ENCODE measurements at places on chromosomes 5 and 9. TPM values are rescaled to one million over a fixed set of nuclear protein-coding genes. Genes with fewer than 3 reads are reported as not detected.
A peak's percentile ranks its signal among the peaks of the same experiment; 100 is the strongest.

Gene PNPLA7
- total RNA-seq, result 12.6 TPM

Gene HRCT1
- 11.8 TPM for total RNA-seq

GRCh38 chr9:116939614-116940013 lies 252.5 kb downstream of the TRIM32 start:
- DNase-seq, result no peak

GRCh38 chr9:31137176-31138160 lies 1247.0 kb upstream of the ACO1 start:
- no peak for DNase-seq

DNA sequence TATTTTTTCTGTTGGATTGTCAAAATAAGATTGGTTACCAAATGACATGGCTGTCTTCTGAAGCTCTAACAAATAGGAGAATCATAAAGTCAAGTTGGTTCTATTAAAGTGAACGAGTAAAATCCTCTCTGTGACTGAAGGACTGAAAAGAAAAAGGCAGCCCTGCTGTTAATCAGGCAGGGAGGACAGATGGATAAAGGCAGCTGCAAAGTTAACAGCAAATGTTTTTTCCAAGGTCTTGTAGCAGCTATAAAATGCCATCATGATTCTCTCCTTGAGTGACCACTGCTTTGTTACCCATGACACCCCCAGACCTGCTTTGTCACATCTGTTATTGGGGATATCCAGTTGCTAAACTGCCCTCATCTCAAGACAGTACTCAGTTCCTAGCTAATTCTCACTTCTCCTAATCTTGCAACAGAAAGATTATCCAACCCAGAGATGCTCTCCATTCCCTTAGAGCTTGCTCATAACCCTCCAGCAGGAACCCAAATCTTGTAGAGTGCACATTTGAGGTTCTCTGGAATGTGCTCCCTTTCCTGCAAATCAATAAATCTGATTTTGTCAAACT lies 89.7 kb upstream of the PARP8 start:
- DNase-seq, result no peak

- no peak for DNase-seq
Observed at GRCh38 chr5:135211791-135212190, 177.8 kb upstream of the PITX1 start.

Gene MEIKIN
- total RNA-seq, result not detected

GRCh38 chr5:61177716-61178115 lies 15.4 kb upstream of the SMIM15 start:
- no peak for DNase-seq

Gene DAB2IP
- 47.1 TPM for total RNA-seq

DNA sequence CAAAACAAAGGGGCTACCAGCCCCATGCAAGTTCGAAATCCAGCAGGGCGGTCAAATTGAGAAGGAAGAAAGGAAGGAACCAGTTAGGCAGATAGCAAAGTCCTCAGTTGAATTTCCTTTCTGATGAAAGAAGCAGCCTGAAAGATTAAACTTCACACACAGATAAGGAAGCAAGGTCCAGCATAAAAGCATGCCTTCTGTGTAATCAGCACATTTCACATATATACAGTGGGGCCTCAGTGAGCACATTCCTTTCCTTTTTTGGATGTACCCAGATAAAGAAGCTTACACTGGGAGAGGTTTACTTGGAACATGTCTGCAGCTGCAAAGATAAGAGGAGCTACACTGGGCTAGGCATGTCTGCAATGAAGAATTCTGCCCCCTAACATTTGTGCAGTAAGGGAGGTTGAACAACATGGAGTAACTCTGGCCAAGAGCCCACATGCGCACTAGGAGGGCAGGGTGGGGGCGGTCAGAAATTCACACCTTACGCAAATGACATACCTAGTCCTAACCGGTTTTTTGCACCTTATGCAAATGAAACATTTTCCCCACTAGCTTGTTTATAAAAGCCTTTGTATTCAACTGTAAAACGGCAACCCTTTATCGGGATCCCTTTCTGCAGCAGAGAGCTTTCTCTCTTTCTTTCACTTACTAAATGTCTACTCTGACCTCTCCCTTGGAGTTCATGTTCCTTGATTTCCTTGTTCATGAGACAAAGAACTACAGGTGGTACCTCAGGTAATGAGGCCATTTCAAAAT lies 149.7 kb upstream of the FBXL17 start:
- no peak for DNase-seq

DNA sequence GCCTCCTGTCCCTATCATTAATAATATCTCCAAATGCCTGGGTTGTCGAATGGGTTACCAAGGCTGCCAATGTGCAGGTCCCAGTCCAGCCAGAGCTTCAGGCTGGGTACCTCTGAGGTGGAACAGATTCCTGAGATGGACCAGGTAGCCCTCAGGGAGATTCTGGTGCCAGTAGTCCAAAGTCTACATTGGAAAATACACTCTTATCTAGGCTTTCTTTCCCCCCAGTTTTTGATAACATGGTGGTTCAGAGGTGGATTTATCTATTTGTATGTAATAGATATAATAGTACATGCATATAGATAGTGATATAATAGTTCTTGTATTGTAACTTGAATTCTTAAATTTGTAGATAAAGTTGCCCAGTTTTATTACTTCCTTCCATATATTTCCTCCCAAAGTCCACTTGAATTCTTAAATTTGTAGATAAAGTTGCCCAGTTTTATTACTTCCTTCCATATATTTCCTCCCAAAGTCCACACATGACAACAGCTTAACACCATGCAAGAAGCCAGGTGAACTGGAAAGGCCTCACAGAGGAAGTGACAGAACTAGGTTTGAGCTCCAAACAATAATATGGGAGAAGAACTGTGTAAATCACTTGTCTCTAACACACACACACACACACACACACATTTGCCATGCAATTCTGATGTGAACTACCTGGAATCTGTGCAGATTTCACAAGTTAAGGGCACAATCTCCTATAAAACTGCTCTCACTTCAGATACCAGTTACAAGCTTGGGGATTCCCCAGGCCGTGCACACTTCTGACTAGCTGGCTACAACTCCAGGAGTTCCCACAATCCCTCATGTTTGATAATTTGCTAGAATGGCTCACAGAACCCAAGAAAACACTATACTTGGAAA lies 30.7 kb upstream of the ERAP1 start:
- DNase-seq, result no peak

- no peak for DNase-seq
Observed at GRCh38 chr9:129981180-129981907, 61.6 kb downstream of the FNBP1 start.

Gene ADAMTS13
- 1.5 TPM for total RNA-seq

DNA sequence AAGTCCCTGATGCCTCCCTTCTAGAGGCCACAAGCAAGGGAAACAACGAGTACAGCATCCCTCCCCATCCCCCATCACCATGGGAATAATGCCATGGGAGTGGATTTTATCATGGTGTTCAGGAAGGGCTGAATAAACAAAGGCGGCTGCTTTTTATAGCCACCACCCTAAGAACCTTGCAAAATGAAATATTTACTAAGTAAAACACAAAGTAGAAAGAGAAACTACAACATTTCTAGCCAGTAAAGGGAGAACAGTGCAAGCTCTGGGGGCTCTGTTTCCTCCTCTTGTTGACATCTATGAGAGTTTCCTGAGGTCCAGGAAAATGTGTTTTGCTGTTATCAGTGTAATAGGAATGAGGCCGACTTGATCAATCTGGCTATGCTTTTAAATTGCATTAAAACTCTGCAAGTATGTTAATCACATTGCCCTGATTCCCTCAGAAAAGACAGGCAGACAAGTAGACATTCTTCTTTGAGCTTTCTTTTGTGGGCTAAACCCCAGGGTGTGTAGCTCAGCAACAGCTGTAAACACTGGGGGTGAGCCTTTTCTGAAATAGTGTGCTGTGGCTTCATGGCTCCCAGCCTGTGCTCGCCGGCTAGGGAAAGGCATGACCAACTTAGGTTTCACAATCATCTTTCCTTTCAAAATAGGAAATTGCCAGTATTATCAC lies 31.1 kb downstream of the SV2C start:
- DNase-seq, result peak; percentile 6

Gene DEPDC1B
- 1.9 TPM for total RNA-seq

Gene PCDHAC1
- 6.4 TPM for total RNA-seq

Gene PCDHB4
- 2.0 TPM for total RNA-seq

- no peak for DNase-seq
Observed at GRCh38 chr9:131960311-131960710, 119.4 kb downstream of the MED27 start.

GRCh38 chr9:27847818-27848217 lies 274.5 kb upstream of the C9orf72 start:
- no peak for DNase-seq

GRCh38 chr5:14351845-14352712 lies 208.9 kb downstream of the TRIO start:
- DNase-seq, result peak; percentile 66

DNA sequence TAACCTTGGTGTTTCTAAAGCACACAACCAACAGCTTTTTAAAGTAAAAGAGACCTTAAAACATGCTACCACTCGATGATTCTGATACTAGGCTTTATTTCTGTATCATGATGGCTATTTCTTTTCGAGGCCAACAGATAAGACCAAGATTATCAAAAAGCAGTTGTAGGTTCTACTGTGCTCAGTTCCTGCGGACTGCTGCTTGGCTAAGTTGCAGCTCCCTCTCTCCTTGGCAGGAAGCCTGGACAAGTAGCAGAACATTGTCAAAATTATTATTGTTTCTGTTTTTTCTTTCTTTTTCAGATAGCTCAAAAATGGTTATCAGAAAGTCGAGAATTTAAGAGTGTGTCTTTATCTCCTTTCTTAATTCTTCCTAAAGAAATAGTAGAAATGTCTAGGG lies 607.6 kb downstream of the PTPRD start:
- DNase-seq, result no peak

GRCh38 chr9:6239048-6239461 lies 23.4 kb downstream of the IL33 start:
- no peak for DNase-seq

- no peak for DNase-seq
Observed at GRCh38 chr5:91706785-91707520, 323.8 kb upstream of the ARRDC3 start.

DNA sequence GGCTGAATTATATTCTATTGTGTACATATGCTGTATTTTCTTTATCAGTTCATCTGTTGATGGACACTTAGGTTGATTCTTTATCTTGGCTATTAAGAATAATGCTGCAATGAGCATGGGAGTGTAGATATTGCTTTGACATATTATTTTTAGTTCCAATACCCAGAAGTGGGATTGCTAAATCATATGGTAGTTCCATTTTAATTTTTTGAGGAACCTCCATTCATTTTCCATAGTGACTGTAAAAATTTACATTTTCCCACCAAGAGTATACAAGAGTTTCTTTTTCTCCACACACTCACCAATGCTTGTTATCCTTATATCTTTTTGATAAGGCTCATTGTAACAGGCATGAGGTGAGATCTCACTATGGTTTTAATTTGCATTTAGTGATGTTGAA lies 19.4 kb downstream of the JAK2 start:
- no peak for DNase-seq

GRCh38 chr5:159104759-159105144 lies 5.0 kb upstream of the EBF1 start:
- no peak for DNase-seq

DNA sequence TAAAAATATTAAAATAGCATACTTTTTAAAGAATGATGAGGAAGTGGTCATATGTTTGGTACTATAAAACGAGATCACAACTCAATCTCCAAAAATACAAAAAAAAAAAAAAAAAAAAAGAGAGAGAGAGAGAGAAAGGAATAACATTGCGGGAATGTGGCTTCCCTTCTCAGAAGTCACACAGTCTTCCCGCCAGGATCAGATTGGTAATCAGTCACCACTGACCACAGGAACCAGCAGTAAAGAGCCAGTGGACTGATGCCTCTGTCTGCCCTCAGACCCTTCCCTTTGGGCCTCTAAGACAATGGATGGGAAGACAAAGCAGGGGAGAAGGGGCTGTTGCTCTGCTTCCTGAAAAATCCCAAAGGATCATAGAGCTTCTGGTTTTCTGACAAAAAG lies 104.9 kb downstream of the KLHL3 start:
- DNase-seq, result no peak

Gene TAL2
- total RNA-seq, result not detected

- no peak for DNase-seq
Observed at GRCh38 chr9:132578367-132578932, 4.0 kb upstream of the BARHL1 start.

DNA sequence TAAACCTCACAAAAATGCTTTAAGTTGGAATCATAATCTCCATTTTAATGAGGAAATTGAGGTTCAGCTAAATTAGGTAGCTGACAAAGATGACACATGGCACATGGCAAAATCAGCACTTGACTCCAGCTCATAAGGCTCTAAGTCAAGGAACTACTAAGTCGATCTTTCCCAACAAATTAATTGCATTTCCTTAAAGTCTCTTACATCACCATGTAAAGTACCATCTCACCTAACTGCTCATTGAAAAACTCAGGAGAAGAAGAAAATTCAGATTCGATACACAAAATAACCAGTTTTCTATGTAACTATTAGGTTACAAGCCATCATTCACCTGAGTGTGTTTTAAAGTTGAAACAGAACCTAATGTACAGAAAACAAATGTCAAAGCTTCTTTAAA lies 85.8 kb upstream of the IFNE start:
- no peak for DNase-seq

Gene PALM2AKAP2
- total RNA-seq, result 12.0 TPM

Gene CDC25C
- total RNA-seq, result 0.27 TPM

Gene ZNF483
- 34.9 TPM for total RNA-seq

Gene NTRK2
- 130 TPM for total RNA-seq

- no peak for DNase-seq
Observed at GRCh38 chr5:72599519-72600370, 92.5 kb upstream of the ZNF366 start.

Gene IFNK
- not detected for total RNA-seq

DNA sequence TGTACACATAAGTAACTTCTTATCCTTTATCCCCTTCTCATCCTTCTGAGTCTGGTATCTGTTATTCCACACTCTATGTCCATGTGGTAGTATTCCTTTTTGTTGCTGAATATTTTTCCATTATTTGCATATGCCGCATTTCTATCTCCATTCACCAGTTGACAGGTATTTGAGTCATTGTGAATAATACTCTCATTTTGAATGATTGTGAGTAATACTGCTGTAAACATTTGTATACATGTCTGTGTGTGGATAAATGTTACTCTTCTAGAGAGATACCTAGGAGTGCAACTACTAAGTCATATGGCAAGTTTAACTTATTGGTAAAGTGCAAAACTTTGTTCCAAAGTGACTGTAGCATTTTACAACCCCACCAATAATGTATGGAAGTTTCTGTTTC lies 15.6 kb downstream of the RIC1 start:
- no peak for DNase-seq

- peak; percentile 49 for DNase-seq
Observed at GRCh38 chr5:36657563-36657995, 51.2 kb downstream of the SLC1A3 start.

DNA sequence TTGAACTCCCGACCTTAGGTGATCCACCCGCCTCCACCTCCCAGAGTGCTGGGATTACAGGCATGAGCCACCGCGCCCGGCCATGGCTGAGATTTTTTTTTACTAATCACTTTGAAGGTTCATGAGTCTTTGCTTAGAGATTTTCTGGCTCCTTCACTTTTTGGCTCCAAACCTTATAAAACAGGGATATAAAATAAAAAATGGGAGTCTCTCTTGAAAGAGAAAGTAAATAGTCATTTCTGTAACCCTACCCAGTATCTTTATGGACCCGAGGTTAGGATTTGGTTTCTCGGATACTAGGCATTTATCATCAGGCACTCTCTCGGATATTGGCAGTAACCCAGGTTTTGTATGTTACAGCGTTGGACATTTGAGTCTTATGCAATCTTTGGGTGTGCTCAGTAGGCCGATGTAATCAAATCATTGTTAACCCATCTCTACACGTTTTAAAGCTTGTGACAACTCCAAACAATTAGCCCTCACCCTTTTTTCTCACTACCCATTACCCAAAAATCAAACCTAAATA lies 25.3 kb downstream of the STXBP1 start:
- no peak for DNase-seq

- DNase-seq, result no peak
Observed at GRCh38 chr9:89364666-89365531, 46.6 kb downstream of the SECISBP2 start.

All from thyroid gland (tissue), 4 donors.